Activated CD4-positive, alpha-beta memory T cell treated with anti-CD3 and anti-CD28 coated beads, Interleukin-2, amount 10 ng/mL, durations not matched to agents 7 days and 5 days (primary cell): ENCODE measurements at places on chromosomes 12 and 14. TPM values are rescaled to one million over a fixed set of nuclear protein-coding genes. Genes with fewer than 3 reads are reported as not detected.

GRCh38 chr12:113643177-113643974, 171.7 kb upstream of the LHX5 start:
- no peak for DNase-seq

DNA sequence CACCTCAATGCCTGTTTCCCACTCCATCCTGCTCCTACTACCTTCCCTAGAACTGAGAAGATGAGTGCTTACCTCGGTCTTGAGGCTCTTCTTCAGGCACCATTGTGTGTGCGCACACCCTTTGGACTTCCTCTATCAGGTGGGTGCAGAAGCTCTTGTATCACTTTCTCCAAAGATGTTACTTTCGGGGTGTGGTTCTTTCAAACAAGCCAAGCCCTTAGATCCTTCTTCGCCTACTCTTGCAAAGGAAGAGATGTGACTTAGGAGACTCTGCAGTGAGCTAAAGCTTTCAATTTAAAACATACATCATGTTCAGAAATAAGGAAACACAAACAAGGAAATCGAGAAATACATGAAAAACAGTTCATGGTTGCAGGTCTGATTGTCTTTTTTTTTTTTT, at the start of gene CLEC4C:
Gene CLEC4C (minus strand): TSS at position 130 of the 400 bp plus-strand sequence. CDS start 27 bp downstream, at position 103.
- DNase-seq: no peak

- DNase-seq: no peak
Measured at GRCh38 chr12:9936591-9936990, 4.4 kb upstream of the CLEC2A start.

GRCh38 chr12:836952-837351, 84.6 kb downstream of the WNK1 start:
- no peak for DNase-seq

GRCh38 chr12:108457734-108458361, 57.2 kb upstream of the FICD start:
- DNase-seq: no peak

OTX2 gene
- total RNA-seq: not detected

KCNH5 gene
- total RNA-seq: not detected

CCNB1IP1 gene
- total RNA-seq: 43.4 TPM

GRCh38 chr14:99346470-99347080, 74.6 kb upstream of the BCL11B start:
- DNase-seq: no peak

DNA sequence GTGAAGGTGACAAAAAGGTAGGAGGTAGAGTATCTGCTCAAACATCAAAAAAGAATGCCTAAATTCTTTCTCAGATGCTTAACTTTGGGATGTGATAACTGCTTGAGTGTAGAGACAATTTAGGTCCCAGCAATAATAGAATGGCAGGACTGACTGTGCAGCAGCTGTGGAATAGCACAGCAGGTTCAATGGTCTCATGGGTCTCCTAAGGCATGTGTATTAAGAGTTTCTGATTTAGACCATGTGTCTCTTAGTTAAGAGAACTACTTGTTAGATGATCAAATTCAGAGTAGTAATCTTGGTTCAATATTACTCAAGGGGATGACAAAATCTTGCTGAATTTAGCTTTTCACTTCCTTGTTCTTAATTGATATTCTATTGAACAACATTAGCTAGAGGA, 72.0 kb downstream of the ALX1 start:
- DNase-seq: no peak

DNA sequence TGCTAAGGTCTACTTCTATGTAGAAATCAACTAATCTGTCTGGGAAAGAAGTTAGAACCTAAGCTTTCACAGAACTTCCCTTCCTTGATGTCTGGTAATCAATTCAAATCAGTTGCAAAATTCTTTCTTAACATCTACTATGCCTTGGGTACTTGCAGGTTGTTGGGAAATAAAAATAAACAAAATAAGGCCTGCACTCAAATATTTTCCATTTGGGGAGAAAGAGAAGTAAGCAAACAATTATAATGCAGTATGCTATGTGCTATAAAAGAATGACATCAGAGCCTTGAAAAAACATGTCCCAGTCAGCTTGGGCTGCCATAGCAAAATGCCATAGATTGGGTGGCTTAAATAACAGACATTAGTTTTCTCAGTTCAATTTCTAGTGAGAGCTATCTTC, 425.9 kb upstream of the DCN start:
- DNase-seq: no peak

DNA sequence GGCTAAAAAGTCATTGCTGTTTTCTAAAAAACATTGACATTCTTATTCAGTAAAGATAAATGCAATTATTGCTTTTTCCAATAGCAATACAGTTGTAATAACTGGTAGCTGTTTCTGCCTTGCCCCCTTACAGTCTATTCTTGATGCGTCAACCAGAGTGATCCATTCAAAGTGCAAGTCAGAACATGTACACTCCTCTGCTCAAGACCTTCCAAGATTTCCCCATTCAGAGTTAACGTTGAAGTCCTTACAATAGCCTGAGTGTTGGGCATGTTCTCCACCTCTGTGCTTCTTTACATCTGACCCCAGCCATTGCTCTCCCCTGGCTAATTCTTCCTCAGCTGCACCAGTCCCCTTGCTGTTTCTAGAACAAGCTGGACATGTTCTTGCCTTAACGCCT, 24.3 kb downstream of the VRK1 start:
- DNase-seq: no peak

DNA sequence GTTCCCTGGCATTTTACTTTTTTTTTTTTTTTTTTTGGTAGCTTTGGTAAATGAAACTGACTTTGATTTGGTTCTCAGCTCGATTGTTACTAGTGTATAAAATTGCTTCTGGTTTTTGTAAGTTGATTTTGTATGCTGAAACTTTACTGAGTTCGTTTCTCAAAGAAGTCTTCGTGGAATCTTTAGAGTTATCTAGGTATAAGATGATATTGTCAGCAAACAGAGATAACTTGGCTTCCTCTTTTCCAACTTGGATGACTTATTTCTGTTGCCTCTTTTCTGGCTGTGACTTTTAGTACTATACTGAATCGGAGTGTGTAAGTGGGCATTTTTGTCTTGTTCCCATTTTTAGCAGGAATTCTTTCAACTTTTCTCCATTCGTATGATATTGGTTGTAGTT, 28.1 kb downstream of the USP15 start:
- no peak for DNase-seq

- DNase-seq: no peak
Measured at GRCh38 chr14:38129705-38130104, 78.0 kb upstream of the SSTR1 start.
